ENCODE measurements at places on chromosomes 3 and 15. TPM values are rescaled to one million over a fixed set of nuclear protein-coding genes. Genes with fewer than 3 reads are reported as not detected.

The COL6A5 gene
- not detected for polyA plus RNA-seq

The FRMD5 gene
- polyA plus RNA-seq = 3.3 TPM

The ROBO2 gene
- not detected for polyA plus RNA-seq

The GRAMD2A gene
- not detected for polyA plus RNA-seq
